Fibroblast of skin of abdomen (primary cell): ENCODE measurements at places on chromosomes 5 and 9.

GRCh38 chr5:67971971-67972821 is 243.4 kb upstream of the PIK3R1 start:
- DNase-seq: no peak

DNA sequence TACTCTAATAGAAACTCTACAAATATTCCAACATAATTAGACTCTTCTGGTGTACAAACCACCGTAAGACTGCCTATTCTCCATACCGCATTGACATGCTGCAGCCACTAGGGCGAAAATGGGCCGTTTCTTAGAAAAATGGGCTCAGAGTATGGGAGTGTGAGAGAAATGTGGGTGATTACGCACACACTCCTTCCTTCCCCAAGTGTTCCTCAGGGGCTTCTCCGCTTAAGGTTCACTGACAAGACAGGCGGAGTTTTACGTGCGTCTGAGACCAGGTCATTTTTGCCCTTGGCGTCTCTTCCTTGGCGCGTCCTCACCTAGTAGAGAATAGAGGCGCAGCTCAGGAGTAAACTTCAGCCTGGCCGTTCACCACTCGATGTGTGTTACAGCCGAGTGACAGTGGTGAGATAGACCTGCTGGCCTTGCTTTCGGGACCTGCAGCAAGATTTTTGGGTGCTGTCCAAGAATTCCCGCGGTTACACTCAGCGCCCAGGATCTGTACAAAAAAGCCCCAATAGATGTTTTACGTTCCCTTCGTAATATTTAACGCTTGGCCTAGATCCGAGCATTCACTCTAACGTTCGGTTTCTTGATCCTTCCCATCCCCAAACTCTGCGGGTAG is 1.8 kb upstream of the NTRK2 start:
- DNase-seq: peak; percentile 41

GRCh38 chr5:54905942-54906537 is 79.4 kb downstream of the ESM1 start:
- DNase-seq: peak; percentile 61

DNA sequence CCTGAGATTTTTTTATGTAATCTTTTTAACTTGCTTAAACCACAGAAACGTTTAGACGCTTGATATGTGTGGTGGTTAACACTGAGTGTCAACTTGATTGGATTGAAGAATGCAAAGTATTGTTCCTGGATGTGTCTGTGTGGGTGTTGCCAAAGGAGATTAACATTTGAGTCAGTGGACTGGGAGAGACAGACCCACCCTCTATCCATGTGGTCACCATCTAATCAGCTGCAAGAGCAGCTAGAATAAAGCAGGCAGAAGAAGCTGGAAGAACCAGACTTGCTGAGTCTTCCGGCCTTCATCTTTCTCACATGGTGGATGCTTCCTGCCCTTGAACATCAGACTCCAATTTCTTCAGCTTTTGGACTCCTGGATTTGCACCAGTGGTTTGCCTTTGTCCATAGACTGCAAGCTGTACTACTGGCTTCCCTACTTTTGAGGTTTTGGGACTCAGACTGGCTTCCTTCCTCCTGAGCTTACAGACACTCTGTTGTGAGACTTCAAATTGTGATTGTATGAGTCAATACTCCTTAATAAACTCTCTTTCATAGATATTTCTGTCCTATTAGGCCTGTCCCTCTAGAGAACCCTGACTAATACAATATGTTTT is 816.0 kb upstream of the CDH9 start:
- DNase-seq: peak; percentile 18

- DNase-seq: no peak
Measured at GRCh38 chr5:164868761-164869160, 1363.3 kb downstream of the MAT2B start.

DNA sequence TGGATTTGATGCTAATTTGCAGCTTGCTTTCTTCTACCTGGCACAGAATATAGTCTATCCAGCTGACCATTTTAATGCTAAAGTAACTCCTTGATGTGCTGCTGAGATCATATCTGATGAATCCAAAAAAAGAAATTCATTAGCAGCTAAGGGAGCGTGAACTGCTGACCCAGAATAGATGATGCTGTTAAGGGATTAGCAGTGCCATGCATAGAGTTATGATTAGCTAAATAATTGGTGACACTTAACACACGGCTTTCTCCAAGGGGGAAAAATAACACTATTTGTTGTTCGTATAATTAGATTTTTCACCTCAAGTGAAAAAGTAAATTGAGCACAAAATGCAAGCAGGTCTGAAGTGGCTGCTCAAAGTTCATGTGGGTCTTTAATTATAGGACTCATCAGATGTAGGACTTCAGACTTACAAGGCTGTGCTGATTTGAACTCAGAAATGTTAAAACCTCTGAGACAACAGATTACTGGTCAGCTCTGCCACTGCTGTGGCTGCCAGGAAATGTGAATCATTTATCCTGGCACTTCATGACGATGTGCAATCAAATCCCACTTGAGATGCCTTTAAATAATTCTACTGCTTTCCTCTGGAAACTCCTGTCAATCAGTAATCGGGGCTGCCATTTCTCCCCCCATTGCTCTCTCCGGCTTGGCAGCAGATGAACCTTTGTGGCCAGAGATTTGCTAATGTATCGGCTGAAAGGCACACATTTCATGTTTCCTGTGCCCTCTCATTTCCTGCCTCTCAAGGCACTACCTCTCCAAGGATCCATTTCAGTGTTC is 291.6 kb upstream of the C9orf72 start:
- DNase-seq: peak; percentile 67

DNA sequence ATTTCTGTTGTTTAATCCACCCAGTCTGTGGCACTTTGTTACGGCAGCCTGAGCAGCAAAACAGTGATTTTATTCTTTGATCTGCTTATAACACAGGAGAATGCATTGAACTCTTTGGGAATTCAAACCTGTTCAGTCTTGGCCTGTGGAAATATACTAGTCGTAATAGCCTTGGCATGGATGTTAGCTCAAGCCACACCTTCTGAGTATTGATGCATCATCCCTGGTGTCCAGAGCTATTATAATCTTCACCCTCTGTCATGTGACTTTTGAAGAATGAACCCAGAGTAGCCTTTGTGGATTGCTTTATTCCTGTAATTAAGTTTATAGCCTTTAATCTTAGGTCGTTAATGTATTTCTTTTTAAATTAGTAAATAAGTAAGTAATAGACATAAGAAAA is 50.8 kb upstream of the TEX48 start:
- DNase-seq: no peak

DNA sequence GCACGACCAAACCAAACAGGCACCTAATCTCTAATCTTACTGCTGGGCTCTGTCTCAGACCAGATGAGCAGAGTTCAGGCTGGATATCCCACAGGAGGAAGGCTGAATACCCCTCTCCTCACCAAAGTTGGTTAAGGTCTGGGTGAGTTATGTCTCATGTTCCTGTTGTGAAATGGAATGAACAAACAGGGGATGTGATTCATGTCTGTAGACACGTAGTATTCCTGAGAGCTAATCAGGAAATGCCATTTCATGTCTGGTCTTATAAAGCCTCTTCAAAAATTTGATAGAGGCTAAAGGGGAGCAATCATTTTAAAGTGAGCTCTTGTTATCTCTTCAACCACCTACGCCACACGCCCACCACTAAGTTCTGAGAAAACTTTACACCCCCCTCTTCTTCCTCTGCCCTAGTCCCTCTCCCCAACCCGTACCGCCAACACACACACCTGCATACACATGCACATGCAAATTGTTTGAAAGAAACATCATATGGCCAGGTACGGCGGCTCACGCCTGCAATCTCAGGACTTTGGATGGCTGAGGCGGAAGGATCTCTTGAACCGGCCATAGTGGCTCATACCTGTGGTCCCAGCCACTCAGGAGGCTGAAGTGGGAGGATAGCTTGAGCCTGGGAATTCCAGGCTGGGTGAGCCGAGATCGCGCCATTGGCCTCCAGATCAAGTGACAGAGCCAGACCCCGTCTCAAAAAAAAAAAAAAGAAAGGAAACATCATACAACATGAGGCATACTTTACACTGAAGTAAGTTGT is 69.8 kb upstream of the RAI14 start:
- peak; percentile 93 for DNase-seq

DNA sequence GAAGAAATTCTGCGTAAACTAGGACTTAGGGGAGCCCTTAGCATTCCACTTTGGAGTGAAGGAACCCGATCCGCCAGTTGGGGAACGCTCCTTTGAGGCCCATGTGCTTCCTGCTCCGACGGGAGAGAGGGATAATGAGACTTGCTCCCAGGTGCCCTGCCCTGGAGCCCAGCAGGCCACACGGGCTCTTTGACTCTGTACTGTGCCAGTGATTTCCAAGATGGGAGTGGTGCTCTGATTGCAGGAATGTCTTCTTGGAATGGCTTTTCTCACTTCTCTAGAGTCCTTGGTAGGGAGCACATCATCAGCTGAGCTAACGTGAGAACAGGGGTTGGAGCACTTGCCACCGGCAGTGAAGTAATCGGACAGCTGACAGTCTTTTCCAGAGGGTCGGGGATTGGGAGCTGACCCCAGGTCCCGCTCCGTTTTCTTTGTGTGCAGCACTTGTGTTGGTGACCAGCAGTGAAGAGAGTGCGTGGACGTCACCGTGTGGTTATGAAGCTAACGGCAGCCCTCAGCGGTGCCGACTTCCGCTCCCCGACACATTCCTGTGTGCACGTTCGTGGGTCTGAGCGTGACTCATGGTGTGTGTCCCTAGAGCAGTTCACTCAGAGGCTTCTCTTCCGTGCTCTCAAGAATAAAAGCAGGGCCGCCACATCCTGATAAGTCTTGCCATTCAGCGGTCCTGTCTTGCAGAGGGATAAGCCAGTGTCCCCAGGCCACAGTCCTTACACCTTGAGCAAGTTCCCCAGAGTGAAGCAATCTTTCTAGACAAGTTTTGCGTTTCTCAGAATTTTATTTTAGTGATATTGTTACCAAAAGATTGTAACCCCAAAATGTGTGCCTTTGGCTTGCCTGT is 25.6 kb downstream of the ABL1 start:
- peak; percentile 96 for DNase-seq

DNA sequence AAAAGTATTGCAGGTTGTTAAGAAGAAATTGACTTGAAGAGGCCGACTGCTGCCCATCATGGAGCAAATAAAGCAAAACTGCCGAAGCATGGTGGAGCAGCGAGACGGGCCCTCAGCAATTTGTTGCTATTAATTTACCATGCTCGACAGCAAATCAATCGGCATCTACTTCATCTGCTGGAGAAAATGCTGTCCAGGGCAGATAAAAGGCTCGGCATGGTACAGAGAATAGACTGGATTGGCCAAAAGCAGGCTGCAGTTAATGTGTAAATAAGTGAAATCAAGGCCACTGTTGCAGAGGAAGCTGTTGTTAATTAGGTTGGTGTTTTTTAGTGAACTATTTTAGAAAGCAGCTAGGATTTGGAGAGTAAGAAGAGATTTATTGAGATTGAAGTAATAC is 8.3 kb downstream of the TLE4 start:
- no peak for DNase-seq

- DNase-seq: no peak
Measured at GRCh38 chr5:150442699-150443080, 6.8 kb downstream of the RPS14 start.

- no peak for DNase-seq
Measured at GRCh38 chr5:34519489-34520220, 136.5 kb upstream of the RAI14 start.

GRCh38 chr5:135944564-135944963 is 10.2 kb downstream of the LECT2 start:
- no peak for DNase-seq

GRCh38 chr5:177336112-177336511 is 15.4 kb downstream of the LMAN2 start:
- no peak for DNase-seq

GRCh38 chr9:91359083-91359482 is 2.6 kb downstream of the AUH start:
- DNase-seq: no peak

- DNase-seq: no peak
Measured at GRCh38 chr9:111900151-111900857, 3.7 kb downstream of the UGCG start.

GRCh38 chr5:104903941-104904340 is 1341.4 kb upstream of the NUDT12 start:
- no peak for DNase-seq

- no peak for DNase-seq
Measured at GRCh38 chr9:127448112-127448805, 2.9 kb downstream of the RPL12 start.

DNA sequence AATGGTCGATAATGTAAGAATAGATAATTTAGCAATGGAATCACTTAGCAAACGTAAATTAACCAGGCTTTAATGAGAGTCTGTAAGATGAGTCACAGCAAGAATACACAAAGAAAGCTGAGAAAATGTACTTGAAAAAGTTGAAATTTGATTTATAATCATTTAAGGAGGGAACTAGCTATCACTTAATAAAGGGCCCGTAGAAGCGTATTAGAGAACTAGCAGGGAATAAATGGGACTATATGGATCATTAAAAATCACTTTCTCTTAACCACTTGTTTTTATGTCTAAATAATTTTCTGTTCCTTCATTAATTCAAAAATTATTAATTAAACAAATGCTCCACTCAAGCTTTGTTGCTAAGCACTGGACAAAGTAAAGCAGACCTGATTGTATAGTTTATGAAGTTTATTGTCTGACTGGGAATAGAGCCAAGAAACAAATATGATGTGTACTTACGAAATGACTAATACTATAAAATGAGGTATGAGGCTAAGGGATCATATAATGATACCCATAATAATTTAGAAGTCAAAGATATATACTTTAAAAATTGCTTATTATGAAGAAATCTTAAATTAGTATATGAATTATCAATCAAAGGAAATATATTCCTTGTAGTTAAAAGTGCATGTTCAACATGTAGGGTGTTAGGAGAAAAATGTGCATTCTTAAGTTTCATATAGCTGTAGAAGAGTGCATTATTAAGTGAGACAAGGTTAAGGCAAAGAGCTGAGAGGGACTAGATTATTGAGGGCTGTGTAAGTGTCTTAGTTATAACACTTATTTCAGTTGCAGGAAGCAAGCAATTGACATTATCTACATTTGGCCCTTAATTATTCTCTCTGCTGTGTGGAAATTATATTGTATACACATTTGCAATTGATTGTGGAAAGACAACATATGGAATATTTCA is 196.8 kb downstream of the PRDM9 start:
- DNase-seq: no peak

- no peak for DNase-seq
Measured at GRCh38 chr9:78963911-78964310, 607.9 kb upstream of the TLE4 start.

- DNase-seq: no peak
Measured at GRCh38 chr5:111422747-111423720, 89.3 kb downstream of the STARD4 start.

DNA sequence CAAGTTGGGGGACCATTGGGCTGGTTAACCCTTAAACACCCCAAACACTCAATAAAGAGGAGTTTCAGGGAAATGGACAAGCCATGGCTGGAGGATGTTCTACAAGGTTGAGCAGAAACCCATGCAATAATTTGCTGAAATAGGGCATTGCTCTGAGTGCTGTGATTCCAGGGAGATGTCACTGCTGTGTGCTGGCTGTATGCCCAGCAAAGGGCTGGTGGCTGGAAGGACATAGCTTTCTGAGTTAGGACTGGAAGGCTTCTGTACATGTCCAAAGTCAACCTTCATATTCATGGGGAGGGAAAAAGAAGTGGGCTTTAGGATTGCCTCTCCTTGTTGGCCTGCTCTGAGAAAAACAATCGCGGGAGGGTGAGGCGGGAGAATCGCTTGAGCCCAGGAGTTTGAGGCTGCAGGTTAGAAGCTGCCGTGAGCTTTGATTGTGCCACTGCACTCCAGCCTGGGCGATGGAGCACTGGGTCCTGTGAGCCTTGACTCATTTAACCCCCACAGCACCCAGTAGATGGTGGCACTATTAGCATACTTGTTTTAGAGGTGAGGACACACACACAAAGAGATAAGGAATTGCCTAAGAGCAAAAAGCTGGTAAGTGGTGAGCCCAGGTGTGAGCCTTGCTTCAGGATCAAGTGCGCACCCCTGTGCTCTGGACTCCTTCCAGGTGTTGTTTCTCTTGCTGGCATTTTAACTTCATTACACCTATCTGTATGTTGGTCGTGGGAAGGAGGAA is 20.4 kb downstream of the IL12B start:
- no peak for DNase-seq
